ENCODE measurements at places on chromosomes 13 and 19.

- DNase-seq, result no peak
Observed at GRCh38 chr19:45451131-45451849, 16.5 kb upstream of the FOSB start.

DNA sequence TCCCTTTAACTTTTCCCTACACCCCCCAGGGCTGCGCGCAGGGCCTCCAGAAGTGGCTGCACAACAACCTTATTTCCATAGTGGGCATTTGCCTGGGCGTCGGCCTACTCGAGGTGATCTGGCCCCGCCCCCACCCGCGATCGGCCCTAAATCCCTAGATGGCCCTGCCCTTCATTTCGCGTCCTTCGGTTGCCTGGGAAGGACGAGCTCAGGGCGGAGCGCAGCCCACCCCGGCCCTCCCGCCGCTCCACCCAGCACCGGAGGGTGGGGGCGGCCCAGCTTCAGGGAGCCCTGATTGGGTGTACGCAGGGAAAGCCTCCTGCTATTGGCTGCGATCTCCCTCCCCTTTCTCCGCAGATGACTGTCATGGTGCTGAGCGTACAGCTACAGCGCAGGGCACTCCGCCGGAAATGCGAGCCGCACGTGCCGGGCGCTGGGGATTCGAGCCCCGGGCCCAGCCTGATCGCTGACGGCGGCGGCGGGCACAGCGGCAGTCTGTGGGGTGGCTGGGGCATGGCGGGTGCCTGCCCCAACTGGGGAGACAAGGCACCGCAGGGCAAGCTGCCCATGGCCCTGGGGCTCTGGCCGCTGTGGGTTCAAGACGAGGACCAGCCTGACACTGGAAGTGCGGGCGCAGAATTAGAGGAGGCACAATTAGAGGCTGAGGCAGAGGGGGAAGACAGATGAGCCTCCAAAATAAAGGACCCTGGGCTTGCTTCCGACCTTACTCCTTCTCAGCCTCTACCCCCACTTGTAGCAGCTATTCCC is 4.3 kb downstream of the CD37 start:
- no peak for DNase-seq

DNA sequence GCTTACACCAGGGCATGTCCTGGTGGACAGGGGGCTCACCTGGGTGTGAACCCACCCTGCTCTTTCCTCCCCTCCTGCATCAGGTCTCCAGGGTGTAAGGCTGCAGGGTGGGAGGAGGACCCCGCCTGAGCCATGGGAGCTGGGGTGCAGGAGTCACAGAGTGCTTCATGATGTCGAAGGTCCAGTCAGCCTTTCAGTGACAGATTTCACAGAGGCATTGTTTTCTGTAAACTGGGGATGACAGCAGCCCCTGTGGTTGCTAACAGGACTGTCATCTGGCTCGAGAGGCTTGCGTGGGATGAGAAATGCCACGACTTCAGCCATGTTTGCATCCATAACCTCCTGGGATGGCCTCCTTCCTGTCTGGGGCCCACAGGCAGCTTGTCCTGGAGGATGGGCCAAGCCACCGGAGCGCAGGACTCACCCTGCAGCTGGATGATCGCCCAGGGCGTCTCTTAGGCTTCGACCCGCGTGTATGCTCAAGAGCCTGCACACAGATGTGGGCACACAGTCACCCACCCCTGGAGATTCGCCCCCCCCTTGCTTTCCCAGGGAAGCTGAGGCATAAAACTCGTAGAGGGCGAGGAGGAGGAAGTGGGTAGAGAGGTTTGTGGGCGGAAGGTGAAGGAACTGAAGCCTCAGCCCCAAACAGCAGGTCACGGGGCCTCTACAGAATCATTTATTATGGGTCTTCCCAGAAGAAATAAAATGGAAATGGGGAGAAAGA is 4.9 kb downstream of the NANOS3 start:
- DNase-seq, result peak; percentile 33

DNA sequence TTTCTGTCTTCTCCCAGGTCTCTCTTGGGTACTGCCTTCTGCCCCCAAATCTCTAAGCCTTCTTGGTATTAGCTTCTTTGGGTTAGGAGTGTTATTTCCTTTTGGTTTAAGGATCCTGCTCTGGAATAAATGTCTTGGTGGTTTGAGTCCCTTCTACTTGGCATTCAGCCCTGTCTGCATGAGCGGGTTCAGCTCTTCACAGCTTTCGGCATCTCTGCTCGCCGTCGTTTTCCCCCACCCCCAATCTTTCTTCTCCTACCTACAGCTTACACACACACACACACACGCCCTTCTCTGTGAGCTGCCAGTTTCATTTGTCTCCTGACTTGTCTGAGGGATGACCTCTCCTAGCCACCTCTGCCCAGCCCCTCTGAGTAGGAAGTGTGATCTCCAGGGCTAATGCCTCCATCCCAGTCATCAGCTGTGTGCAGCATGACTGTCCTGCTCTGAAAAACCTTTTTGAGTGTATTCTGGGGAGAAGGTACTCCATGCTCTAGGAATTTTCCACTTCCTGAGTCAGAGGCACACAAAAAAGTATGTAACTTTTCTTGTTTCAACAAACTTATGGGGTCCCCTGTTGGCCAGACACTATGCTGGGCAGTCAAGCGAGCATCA is 4.7 kb downstream of the CNOT3 start:
- DNase-seq, result no peak

DNA sequence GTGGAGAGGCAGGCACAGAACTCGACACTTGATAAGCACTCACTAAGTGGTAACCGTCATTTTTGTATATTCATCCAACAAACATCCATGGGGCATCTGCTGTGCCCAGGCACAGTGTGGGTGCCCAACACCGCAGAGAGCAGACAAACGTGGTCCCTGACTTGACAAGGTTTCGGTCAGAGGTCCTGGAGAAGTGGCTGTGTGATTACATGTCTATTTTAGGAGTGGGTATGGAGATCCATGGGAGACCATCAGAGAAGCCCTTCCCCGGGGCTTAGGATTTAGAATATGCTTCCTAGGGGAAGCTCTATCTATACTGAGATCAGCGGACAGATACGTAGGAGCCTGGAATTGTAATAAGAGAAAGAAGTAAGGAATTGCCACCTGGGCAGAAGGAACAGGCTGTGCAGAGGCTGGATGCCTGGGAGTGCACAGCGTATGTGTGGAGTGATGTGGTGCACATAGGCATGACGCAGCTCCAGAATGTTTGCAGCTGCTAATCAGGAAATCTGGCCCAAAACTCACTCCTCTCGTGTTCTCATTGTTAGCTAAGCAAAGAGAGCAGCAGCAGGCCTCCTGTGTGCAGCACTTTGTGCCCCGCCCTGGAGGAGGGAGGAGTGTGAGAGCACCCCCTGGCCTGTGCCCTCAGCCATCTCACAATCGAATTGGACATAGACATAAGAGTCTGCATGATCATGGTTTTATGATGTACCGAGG is 23.0 kb upstream of the IRS2 start:
- DNase-seq, result no peak

GRCh38 chr19:7356899-7357627 is 8.3 kb downstream of the ARHGEF18 start:
- DNase-seq, result no peak

- no peak for DNase-seq
Observed at GRCh38 chr19:35287713-35288112, 4.2 kb upstream of the MAG start.

- no peak for DNase-seq
Observed at GRCh38 chr19:16856091-16856490, 26.9 kb downstream of the SIN3B start.

DNA sequence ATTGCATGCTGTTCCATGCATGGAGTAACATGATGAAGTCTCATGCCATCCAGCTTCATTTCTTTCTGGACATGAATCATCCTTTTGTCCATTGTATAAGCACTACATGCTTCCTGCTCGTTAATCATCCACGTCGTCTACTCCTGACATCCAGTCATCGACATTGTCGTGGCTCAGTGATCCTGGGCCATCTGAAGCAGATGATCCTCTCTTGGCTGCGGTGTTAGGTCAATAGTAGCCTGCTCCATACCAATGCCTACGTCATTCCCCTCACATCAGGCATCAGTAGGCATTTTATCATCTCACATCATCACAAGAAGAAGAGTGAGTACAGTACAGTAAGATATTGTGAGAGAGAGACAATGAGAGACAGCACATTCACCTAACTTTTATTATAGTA is 7.9 kb upstream of the MYO16 start:
- DNase-seq, result no peak

- peak; percentile 46 for DNase-seq
Observed at GRCh38 chr13:24270639-24271141, 38.7 kb upstream of the C1QTNF9 start.

DNA sequence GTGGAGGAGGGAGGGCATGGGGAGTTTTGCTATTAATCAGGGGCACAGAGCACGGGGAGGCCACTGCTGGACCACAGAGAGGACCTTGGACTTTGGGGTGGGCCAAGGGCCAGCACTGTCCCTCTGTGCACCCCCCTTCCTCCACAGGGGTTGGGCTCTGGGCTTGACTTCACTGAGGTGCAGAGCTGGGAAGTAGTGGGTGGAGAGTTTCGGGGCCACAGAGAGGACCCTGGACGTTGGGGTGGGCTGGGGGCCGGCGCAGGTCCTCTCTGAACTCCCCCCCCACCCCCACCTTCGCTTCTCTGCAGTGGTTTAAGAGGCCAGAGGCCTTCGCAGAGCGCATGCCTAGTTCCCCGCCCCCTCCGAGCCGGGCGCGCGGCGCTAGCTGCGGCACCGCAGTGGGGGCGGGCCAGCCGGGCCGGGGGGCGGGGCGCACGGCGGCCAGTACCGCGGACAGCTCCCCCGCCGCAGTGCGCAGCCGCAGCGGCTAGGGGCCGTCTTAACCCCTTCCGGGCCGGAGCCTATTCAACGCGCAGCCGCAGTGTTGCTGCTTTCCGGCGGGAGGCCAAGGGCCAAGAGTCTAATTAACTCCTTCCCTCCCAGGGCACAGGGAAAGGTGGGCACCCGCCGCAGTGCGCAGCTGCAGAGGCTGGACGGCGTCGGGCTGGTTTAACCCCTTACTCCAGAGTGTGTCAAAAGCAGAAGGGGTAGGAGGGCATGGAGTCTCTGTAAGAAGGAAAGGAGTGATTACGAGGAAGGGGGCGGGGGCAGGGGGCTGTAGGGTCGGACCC is 3.7 kb downstream of the KCNC3 start:
- peak; percentile 74 for DNase-seq

DNA sequence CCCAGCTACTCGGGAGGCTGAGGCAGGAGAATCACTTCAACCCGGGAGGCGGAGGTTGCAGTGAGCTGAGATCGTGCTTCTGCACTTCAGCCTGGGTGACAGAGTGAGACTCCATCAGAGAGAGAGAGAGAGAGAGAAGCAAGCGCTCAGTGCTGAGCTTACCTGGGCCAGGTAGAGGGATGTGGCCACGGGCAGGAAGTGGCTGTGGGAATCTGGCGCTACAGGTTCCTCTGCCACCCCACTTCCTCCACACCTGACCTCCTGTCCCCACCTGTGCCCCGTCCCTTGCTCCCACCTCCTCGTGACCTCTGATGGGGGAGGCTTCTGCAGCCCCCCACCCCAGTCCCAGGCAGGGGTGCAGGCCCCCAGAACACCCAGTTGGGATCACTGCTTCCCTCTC is 1.0 kb upstream of the NCCRP1 start:
- DNase-seq, result no peak

- DNase-seq, result no peak
Observed at GRCh38 chr19:7535998-7536695, 630 bp downstream of the PNPLA6 start.

GRCh38 chr19:50723735-50724521 is 764 bp downstream of the CLEC11A start:
- DNase-seq, result no peak

GRCh38 chr19:2619076-2619475 is 83.4 kb downstream of the GNG7 start:
- no peak for DNase-seq

DNA sequence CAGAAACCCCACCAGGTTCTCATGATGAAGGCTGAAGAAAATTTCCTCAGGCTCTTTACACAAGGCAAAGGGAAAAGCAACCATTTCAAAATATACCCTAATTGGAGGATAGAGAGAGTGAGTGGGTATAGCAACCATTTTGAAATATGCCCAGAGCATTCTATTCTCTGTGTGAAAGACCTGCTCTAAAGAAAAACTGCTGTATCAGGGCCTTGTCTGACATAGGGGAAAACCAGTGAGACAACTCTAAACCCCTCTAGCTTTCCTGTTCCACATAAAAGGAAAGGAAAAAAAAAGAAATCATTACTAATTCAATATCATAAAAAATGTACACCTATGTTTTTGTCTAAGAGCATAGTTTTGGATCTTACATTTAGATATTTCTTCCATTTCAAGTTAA is 42.3 kb downstream of the TPTE2 start:
- no peak for DNase-seq

DNA sequence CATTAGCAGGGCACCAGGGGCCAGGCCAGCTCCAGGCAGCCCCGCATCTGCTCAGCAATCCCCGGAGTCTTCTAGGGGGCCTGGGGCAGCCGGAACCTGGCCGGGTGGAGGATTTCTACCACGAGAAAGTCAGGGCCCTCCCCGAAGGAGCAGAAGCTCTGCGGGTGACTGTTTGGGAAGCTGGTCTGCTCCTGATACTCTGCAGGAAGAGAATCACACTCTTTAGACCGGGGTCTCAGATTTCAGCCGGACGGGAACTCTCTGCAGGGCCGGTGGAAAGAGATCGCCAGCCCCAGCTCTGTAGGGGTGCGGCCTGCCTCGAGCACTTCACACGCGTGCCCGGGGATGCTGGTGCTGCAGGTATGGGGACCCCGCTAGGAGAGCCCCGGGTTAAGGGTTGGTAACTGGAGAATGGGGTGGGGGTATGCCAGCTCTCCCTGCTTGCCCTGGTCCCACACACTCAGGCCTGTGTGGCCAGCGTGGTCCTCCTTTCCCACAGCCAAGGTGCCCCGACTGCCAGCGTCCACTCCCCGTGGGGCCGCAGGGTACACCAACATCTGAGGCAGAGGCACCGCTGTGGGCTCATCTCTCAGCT is 20.1 kb downstream of the RASA3 start:
- no peak for DNase-seq

GRCh38 chr19:10975374-10976130 is 14.7 kb downstream of the SMARCA4 start:
- no peak for DNase-seq

GRCh38 chr19:39218230-39219007 is 14.4 kb upstream of the SYCN start:
- no peak for DNase-seq

- peak; percentile 61 for DNase-seq
Observed at GRCh38 chr19:1408300-1409203, 1.2 kb downstream of the DAZAP1 start.

- DNase-seq, result no peak
Observed at GRCh38 chr13:20973886-20974425, 71.4 kb upstream of the XPO4 start.

GRCh38 chr13:21066946-21067345 is 5.6 kb upstream of the LATS2 start:
- DNase-seq, result no peak

- DNase-seq, result no peak
Observed at GRCh38 chr19:55602104-55603001, 2.3 kb downstream of the ZNF524 start.

- DNase-seq, result no peak
Observed at GRCh38 chr19:10517760-10518443, 655 bp upstream of the S1PR5 start.

GRCh38 chr19:29302002-29302928 is 89.3 kb upstream of the UQCRFS1 start:
- no peak for DNase-seq

All from stimulated activated CD4-positive, alpha-beta T cell treated with anti-CD3 and anti-CD28 coated beads, Interleukin-4, amount 100 ng/mL, for 1 hour (primary cell).